ENCODE measurements at places on chromosomes 12 and 14.

GRCh38 chr12:87047691-87048090 is 791.5 kb upstream of the MGAT4C start:
- DNase-seq: no peak

GRCh38 chr14:40758076-40758475 is 848.6 kb upstream of the LRFN5 start:
- DNase-seq: no peak

GRCh38 chr12:10722905-10723746 is at the start of gene YBX3:
Gene YBX3 (minus strand): TSS chr12:10723323. CDS start chr12:10723111, 212 bp downstream.
- peak; percentile 80 for DNase-seq

GRCh38 chr12:107163413-107163812 is 70.1 kb upstream of the CRY1 start:
- DNase-seq: no peak

GRCh38 chr12:115791331-115791730 is 486.2 kb downstream of the MED13L start:
- DNase-seq: no peak

DNA sequence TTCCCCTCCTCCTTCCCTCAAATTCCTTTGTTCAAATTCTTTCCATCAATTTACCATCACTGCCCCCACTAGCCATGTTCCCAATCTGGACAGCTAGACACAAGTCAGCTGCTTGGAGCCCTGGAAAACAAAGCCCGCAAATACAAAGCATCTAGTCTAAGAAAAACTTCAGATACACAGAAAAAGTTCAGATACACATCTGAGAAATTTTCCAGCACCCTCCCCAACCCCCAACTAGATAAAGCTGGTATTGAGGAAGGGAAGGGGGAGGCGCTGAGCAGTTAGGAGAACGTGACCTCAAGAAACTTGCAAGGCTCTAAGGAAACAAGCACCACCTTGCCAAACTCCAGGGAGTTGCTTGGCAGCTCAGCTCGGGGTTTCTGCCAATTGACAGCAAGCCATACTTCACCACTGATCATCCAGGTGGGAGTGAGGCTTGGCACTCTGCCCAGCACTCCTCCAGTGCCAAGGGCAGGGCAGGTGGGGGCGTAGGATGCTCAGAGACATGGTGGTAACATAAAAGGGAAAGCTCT is 5.1 kb upstream of the CNIH1 start:
- DNase-seq: no peak

DNA sequence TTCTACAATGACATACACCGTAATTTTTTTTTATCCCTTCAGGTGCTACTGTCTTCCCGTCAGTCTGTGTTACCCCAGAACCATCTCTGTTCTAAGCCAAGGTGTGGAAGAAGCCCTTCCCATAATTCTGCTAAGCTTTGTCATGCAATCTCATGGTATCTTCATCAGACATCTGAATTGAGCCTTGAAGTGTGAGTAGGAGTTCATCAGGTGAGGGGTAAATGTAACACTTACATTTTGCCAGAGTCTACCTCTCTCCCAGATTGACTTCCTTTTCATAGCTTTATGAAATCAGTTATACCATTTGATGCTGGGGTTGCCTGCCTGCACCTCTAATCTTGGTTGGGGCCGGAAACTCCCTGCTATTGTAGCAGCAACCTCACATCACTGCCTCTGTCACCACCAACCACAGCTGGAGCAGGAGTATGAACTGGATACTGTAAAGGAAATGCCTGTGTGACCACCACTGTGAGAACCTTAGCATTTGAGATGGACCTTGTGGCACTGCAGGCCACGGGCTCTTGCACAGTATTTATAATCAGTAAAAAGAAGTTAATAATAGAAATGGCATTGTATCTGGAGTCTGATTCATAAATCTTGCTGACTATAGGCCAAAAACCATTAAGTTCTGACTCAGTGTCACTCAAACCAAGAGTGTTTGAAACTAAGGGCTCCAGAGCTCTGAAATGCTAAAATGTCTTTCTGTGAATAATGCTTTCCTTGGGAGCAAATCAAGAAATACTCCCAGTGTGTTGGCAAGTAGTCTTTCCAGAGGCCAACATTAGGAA is 58.7 kb upstream of the STK38L start:
- DNase-seq: no peak

DNA sequence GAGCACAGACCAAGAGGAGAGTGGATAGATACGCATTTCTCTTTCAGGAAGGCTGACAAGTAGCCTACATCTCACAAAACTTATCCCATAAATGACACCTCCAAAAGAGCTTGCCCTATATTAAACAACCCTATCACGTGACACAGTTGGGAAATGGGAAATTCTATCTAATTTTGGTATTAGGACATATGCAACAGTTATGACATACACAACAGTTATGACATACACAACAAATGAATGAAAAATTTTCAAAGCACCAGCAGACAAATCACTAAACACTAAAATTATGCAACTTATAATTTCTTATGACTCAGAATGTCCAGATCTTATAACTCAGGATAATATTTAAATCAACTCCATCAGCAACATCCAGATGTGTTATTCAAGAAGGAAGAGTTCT is 54.1 kb downstream of the DUSP16 start:
- DNase-seq: no peak

DNA sequence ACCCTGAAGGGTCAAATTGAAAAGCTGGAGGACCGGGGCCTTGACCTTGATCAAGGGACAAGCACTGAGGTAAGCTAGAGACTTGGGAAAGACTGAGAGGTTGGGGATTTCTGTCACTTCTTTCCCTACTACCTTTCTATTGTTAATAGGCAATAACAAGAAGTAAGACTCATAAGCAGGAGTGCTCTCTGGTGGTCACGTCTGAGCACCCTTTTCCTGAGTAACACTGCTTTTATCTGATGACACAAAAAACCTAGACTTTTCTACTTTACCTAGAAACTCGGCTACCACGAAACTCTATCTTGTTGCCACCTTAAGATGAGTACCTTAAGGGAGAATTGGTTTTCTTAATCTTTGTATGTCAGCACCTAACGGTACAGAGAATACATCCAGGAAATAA is 35.5 kb upstream of the PPFIBP1 start:
- no peak for DNase-seq

DNA sequence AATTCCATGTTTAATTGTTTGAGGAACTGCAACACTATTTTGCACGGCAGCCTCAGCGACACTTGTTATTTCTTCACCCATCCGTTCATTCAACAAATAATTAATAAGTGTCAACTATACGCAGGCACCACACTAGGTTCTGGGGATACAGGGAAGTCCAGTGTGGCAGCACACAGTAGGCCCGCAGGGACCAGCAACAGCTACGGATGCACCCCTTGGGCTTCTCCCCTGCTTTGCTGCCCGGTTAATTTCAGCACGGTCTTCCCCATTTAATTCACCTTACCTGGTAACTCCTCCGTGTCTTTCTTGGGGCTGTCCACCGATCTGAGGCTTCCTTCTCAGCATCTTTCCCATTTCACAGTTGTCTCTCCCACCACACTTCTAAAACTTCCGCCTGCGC is 48.3 kb downstream of the ZFP36L1 start:
- DNase-seq: no peak

- DNase-seq: no peak
Observed at GRCh38 chr12:1217191-1217949, 226.3 kb downstream of the ERC1 start.

DNA sequence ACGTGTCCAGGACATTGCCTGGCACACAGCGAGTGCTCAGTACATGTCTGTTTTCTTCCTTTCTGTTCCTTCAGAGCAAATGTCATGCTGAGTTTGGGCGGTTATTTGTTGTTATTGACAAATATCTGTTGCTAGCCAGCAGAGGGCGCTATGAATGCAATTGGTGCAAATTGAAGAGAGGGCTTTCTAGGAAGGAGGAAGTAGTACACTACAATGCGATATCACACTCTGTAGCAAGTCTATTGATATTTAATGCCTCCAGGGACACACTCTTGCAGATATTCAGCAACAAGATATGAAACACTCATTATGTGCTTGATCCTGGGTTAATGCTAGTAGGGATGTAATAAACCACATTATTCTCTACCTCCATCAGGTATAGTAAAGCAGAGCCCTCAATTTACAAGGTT is 267.3 kb upstream of the SRRM4 start:
- peak; percentile 23 for DNase-seq

All from T47D (cell line).